ENCODE measurements at places on chromosomes 5 and 9.

- no peak for DNase-seq
These were observed 48.9 kb downstream of the PFDN1 start for GRCh38 chr5:140253985-140254384.

DNA sequence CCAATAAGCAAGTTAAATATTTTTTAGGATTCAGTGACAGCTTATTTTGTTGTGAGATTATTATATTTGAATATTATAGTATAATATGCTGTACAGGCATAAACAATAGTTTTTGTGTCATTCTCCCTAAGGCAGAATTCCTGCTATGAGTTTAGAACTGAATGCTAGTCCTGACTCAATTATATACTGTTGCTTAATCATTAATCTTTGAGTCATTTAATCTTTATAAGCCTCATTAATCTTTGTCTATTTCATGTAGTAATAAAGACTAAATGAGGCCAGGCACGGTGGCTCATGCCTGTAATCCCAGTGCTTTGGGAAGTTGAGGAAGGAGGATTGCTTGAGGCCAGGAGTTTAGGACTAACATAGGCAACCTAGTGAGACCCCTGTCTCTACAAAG, 3.6 kb upstream of the DCP2 start:
- no peak for DNase-seq

GRCh38 chr9:109604131-109604530, 106.0 kb upstream of the PTPN3 start:
- DNase-seq, result no peak

- DNase-seq, result no peak
These were observed 65.2 kb downstream of the USP20 start for GRCh38 chr9:129900263-129901027.

GRCh38 chr5:179765400-179765799, 28.4 kb upstream of the LTC4S start:
- DNase-seq, result no peak

GRCh38 chr5:155826611-155827507, 500.1 kb upstream of the SGCD start:
- no peak for DNase-seq

DNA sequence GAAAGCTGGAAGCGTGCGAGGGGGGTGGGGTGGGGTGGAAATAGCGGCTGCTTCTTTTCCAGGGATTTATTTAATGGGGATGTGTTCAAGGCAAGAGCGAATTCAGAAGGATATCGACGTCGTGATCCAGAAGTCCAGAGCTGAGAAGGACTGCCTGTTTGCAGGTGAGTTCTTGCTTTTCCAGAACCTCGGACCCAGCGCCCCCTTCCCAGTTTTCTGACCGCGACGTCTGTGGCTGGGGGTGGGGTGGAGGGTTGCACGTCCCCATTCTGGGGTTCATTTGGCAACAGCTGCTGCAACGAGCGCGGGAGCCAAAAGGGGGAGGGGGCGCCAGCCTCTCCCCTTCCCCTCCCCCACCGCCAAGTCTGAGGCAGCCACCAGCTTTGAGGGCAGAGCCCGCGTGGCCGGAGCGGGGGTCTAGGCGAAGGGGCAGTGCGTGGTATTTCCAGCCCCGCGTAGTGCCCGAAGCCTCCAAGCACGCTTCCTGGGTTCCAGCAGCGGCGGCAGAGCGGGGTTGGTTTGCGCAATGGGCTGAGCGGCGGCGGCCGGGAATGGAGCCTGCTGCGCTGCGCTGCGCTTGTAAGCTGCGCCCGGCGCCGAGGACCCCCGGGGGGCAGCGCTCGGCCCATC, 701 bp downstream of the PARP8 start:
- DNase-seq, result no peak

DNA sequence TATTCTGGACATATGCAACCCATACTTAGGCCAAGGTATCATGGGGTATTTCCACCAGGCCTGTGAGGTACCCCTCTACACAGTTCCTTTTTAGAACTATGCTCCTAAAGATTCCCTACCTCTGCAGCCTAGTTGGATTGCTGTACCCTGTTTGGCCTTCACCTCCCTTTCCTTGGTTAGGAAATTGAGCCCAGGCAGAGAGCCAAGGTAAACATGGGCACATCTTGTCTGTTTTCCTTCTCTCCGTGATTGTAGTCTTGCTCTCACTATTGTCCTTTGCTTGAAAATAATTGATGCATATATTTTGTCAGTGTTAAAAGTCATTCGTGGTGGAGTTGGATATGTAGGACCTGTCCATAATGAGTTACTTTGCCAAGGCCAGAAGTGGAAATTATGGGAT, 26.7 kb downstream of the BDP1 start:
- no peak for DNase-seq

GRCh38 chr5:152462021-152462721, 57.1 kb upstream of the NMUR2 start:
- no peak for DNase-seq

DNA sequence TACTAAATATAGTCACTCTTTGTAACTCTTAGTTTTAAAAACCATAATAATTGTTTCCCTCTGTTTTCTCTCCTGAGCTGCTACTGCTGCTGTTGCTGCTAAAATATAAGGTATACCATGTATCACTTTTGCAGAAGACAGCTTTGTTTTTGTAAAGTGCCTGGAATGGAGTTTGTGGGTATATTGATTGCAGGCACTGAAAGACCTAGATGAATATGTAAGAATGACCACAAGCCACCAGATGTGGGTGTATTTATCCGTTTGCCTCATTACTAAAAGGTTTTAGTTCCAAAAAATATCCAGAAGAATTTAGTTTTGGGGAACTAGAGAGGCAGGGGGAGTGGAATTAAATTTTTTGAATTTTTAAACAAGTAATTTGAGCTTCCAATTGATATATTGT, 151.1 kb upstream of the CDKN2B start:
- DNase-seq, result no peak

GRCh38 chr9:103928442-103928841, 165.7 kb upstream of the SMC2 start:
- DNase-seq, result no peak

DNA sequence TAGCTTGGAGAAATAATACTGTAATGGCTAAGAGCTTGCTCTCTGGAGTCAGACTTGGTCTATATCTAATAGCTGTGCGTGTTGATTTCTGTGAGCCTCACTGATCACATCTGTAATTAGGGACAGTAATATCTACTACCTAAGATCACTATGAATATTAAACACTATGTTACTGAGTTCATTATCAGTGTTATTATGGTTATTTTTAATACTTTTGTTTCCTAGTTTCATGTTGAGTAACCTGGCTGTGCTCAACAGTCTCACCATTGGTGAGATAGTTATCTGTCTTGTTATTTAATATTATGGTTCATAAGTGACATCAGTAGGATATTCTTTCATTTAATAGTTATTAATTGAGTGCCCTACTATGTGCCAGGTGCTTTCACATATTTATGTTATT, 22.4 kb upstream of the CAVIN4 start:
- no peak for DNase-seq

- no peak for DNase-seq
These were observed 52.2 kb downstream of the IRX2 start for GRCh38 chr5:2699231-2699630.

GRCh38 chr9:19049917-19050636, 850 bp downstream of the RRAGA start:
- DNase-seq, result no peak

DNA sequence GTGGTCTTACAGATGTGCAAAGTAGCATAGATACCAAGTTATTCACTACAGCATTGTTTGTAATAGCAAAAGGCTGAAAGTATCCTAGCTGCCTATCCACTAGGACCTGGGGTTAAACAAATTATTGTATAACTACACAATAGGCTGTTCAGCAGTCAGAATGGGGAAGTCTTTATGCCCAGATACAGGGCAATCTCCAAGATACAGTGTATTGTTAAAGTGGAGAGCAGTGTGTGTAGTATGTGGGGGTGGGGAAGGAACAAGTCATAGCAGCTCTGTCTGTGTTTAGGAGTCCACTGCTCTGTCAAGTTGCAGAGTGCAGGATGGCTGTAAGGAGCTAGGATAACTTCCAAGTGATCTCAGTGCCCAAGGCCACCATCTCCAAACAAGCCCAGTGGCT, 5.5 kb downstream of the PCYOX1L start:
- no peak for DNase-seq
